ENCODE measurements at places on chromosomes 2 and 18. TPM values are rescaled to one million over a fixed set of nuclear protein-coding genes. Genes with fewer than 3 reads are reported as not detected.

Gene REG3A
- not detected for total RNA-seq

Gene MYOM1
- 1.5 TPM for total RNA-seq

Gene RTTN
- 4.8 TPM for total RNA-seq

DNA sequence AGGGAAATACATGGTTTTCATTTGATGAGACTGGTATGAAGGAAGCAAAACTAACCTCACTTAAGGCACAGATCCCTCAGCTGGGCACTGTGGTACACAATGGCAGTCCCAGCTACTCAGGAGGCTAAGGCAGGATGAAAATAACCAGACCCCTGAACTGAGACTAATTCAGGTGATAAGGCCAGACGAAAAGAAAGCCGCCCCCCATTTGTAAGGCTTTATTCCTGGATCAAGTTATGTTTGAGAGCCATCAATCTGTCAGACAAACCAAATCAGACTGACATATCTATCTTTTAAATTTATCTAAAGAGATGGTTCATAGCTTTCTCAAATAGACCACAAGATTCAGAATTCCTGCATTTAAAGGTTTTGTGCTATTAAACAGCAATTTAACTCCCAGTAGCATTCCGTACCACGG is 4.1 kb downstream of the SRSF7 start:
- no peak for DNase-seq
- no peak overlapping the region for H3K4me3 ChIP-seq
- H3K27ac ChIP-seq = peak overlapping the region; percentile 41
- peaks cover 43% of the 10 kb centered on the region for H3K36me3 ChIP-seq
- H3K27me3 ChIP-seq = no peaks in the 10 kb centered on the region

DNA sequence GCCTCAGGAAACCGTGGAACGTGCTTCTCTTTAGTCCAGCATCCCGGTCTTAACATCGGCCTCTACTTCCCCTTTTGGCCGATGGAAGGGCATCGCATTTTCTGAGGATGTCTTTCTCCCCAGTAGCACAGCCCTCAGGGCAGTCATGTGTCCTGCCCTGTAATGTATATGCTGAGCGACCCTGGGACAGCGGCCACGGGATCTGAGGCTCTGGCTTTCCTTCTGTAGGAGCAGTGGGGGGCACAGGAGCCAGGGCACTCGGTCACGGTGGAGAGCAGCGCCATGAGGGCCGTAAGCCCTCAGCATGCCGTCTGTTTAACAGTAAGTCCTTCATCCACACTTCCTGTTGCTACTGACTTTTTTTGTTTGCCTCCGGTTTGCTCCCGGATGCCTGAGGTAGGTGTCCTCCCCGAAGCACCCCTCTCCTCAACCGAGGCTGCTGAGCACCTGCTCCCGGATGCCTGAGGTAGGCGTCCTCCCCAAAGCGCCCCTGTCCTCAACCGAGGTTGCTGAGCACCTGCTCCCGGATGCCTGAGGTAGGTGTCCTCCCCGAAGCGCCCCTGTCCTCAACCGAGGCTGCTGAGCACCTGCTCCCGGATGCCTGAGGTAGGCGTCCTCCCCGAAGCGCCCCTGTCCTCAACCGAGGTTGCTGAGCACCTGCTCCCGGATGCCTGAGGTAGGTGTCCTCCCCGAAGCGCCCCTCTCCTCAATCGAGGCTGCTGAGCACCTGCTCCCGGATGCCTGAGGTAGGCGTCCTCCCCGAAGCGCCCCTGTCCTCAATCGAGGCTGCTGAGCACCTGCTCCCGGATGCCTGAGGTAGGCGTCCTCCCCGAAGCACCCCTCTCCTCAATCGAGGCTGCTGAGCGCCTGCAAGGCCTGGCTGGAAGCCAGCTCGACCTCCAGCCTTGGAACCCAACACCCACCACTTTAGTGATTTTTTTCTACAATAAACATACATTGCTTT is 169.3 kb downstream of the HDAC4 start:
- H3K36me3 ChIP-seq = no peaks in the 10 kb centered on the region
- peaks cover 17% of the 10 kb centered on the region for H3K4me1 ChIP-seq
- no peaks in the 10 kb centered on the region for H3K27me3 ChIP-seq
- no peak for DNase-seq
- H3K27ac ChIP-seq = no peak overlapping the region
- no peak overlapping the region for H3K4me3 ChIP-seq

Gene MC5R
- total RNA-seq = not detected

DNA sequence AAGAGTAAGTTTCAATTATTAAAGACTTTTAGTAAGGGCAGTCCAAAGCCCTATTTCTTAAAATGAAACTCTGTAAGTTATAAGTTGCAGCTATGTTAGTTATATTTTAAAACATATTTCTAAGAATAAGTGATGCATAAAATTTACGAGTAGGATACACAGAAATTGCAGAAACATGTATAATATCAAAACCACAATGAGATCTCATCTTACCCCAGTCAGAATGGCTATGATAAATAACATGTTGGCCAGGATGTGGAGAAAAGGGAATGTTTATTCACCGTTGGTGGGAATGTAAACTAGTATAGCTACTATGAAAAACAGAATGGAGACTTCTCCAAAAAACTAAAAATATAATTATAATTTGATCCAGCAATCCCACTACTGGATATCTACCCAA is 201.2 kb downstream of the CBLN2 start:
- H3K36me3 ChIP-seq = no peaks in the 10 kb centered on the region
- DNase-seq = no peak
- no peak overlapping the region for H3K4me3 ChIP-seq
- no peaks in the 10 kb centered on the region for H3K4me1 ChIP-seq
- peaks cover 15% of the 10 kb centered on the region for H3K27me3 ChIP-seq
- no peak overlapping the region for H3K27ac ChIP-seq

DNA sequence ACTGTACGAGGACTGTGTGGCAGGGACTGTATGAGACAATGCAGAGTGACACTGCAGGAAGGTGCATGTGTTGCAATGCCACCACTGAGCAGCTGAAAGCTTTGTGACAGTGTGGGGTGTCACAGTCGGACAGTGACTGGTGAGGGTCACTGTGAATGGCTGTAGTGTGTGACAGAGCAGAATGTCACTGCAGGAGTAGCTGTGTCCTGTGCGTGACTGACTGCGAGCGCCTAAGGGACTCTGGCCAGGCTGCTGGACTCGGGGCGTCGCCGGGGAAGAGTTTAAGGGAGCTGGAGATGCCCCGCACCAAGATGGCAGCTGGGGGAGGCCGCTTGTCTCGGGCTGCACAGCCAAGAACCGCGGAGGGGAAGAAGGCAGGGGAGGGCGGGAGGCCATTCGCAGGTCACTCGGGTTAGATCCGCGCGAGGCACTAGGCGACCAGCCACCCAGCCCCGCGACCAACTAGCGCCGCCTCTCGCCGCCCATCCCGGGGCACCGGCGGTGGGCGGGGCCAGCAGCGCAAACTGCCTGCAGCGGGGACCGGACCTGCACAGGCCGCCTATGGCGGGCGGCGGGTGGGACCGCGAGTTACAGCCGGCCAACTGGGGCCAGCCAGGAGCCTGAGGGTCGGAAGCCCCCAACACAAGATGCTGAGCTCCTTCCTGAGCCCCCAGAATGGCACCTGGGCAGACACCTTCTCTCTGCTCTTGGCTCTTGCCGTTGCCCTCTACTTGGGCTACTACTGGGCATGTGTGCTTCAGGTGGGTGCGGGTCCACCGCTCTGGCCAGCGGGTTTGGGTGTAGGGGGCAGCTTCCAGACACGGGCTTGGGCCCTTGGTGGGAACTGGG is at the start of gene ABHD1:
Gene ABHD1, plus strand, starts transcription at position 514 of the 849 bp plus-strand sequence. Its CDS starts 134 bp downstream, at position 648.
- no peak for DNase-seq
- H3K27ac ChIP-seq = no peak within 1 kb of the TSS
- H3K4me1 ChIP-seq = peaks cover 12% of the 10 kb centered on the region
- H3K27me3 ChIP-seq = peaks cover 13% of the 10 kb centered on the region
- H3K36me3 ChIP-seq = no peaks in the 10 kb centered on the region

Measured in chondrocyte (in vitro differentiated cells).